NCI-H748 treated with DMSO at 0.1 percent for 48 hours (cell line): ENCODE measurements at places on chromosomes 7 and 10.
A peak's percentile ranks its signal among the peaks of the same experiment; 100 is the strongest.

GRCh38 chr7:85736085-85736484 lies 549.2 kb upstream of the SEMA3D start:
- DNase-seq: no peak

- no peak for DNase-seq
Observed at GRCh38 chr10:43093423-43094076, 16.7 kb downstream of the RET start.

GRCh38 chr7:46651070-46651469 lies 730.0 kb upstream of the IGFBP3 start:
- DNase-seq: no peak

GRCh38 chr7:64951250-64951848 lies 39.5 kb downstream of the ZNF117 start:
- peak; percentile 48 for DNase-seq

GRCh38 chr7:41705109-41705901 lies 2.4 kb upstream of the INHBA start:
- DNase-seq: no peak

- peak; percentile 74 for DNase-seq
Observed at GRCh38 chr7:101947899-101948298, 130.5 kb downstream of the CUX1 start.

GRCh38 chr7:105822806-105823205 lies 53.6 kb downstream of the ATXN7L1 start:
- no peak for DNase-seq

GRCh38 chr10:104054430-104054829 lies 31.2 kb downstream of the COL17A1 start:
- DNase-seq: no peak

- no peak for DNase-seq
Observed at GRCh38 chr10:104483582-104483981, 129.9 kb downstream of the CFAP58 start.

DNA sequence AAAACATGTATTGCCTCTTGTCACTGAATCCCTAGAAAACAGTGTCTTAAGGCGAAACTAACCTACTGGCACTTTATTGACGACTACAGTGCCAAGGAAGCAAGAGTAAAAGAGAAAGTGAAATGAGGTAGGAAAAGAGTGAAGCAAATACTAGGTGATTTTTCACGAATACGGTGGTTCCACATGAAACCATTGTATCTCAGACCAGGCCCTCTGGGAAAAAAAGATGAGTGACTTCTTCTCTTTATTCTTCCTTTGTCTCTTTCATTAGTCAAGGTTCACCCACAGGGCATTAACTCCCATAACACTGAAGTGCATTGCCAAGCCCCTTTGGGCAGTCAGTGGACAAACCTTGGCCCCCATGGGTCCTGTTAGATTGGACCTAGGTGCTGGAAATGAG lies 16.2 kb upstream of the MACC1 start:
- DNase-seq: no peak

DNA sequence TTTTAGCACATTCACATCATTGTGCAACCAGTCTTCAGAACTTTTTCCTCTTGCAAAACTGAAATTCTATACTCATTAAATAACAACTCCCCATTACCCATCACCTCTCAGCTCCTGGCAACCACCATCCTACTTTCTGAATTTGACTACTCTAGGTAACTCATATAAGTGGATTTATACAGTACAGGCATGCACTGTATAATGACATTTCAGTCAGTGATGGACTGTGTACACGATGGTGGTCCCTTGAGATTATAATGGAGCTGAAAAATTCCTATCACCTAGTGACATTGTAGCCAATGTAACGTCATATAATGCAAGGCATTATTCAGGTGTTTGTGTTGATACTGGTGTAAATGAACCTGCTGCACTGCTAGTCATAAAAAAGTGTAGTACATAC lies 60.1 kb downstream of the BTRC start:
- DNase-seq: no peak

- DNase-seq: no peak
Observed at GRCh38 chr7:39310699-39311098, 255.5 kb upstream of the YAE1 start.

- DNase-seq: no peak
Observed at GRCh38 chr7:44259547-44260457, 59.0 kb downstream of the YKT6 start.

GRCh38 chr7:83837683-83838082 lies 188.7 kb upstream of the SEMA3E start:
- DNase-seq: no peak

DNA sequence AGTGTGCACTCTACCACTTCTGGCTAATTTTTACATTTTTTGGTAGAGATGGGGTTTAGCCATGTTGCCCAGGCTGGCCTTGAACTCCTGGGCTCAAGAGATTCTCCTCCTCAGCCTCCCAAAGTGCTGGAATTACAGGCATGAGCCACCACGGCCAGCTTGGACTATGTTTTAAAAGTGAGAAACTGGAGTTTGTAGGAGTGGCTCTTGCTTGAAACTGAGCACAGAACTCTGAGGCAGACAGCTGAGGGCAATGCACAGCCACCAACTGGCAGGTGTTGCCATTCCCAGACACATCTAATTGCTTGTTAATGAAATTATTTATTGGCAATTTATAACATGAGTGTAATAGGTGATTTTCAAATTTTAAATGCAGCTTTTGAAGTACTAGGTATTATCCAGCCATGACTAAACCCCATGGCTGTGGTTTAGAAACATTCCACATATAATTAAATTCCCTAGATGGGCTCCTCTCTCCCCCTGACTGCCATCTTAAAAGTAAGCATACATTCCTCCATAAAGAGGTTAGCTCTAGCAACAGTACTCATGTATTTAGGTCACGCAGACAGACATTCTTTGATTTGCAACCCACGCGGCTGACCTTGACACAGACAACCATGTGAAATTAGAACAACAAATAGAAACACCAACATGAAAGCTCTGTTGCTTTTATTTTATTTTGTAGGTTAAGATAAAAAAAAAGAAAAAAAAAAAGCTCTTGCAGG lies 19.8 kb downstream of the PANK1 start:
- no peak for DNase-seq

- no peak for DNase-seq
Observed at GRCh38 chr7:3195160-3195559, 105.9 kb upstream of the SDK1 start.

DNA sequence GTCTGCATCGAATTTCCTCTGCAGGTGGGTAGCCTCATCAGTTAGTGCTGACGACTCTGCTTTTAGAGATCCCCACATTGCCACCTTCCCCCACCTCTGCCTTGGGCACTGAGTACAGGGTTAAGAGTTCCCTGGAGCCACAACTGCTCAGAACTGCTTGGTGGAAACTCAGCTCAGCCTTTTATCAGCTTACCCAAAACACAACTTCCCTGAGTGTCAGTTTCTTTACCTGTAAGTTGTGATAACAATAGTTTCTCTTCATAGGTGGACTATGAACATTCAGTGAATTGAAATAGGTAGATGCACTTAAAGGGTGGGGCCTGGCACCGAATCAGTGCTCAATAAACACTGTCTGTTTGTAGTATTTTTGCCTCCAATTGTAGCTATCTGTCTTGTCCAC lies 11.3 kb downstream of the ASB13 start:
- no peak for DNase-seq

DNA sequence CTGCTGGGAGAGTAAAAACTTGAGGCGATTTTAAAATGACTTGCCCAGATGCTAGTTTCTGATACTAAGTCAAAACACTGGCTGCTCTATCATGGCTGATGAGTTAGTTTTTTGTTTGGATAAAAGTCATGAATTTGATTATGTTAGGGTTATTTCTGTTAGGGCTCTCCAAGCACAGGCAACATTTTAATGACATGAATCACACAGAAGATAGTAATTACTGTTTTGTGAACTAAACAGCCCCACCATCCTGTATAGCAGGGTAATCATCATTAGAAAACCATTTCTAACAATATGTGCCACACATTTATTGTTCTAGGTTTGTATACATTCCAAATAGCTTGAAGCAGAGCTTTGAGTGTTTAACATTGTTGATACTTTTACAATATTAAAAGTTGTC lies 750.3 kb downstream of the ANKRD7 start:
- DNase-seq: peak; percentile 73

DNA sequence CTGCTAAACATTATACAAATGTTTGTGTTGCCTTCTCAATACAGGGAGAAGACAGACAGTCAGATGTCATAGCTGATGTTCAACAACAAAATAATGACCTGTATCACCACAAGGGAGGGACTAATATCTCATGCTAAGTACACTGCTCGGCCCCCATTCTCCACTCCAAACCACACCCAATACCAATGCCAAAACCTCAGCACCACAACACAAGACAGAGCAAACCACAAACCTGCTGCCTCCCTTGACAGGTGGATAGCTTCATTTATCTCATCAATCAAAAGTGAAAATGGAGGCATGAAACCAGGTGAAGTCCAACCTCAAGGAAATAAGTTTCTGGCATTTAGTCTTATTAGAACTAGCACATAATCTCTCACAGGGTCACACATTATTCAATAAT lies 109.5 kb downstream of the PARD3 start:
- no peak for DNase-seq

DNA sequence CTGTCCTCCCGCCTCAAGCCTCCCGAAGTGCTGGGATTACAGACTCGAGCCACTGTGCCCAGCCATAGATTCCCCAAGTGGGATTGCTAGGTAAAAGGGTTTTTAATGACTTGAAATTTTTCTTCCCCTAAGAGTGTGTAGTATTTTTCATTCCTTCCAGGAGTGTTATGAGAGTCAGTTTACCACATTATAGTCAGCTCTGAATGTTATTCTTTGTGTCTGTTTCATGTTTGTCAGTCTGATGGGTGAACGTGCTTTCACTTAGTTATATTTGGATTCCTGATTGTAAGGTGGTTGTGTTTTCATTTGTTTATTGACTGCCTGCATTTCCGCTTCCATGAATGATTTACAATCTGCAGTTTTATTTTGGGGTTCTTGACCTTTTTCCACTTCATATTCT lies 6.3 kb downstream of the ZNF212 start:
- no peak for DNase-seq

DNA sequence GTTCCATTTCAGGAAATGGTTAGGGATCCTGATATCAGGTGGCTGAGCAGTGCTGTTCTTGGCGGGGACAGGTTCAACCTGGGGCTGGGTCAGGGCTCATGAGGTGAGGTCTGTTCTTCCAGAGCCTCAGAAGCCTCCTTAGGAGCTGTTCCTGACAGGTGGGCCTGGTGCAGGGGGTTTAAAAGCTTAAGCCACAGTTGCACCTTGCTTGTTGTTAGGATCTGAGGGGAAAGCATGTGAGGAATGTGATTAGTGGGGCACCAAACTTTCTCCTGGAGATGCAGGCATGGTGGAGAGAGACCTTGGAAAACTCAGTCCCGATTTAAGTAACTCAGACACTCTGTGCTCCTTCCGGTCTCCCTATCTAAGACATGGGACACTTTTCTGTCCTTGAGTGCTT lies 18.7 kb upstream of the CRHR2 start:
- DNase-seq: no peak

- no peak for DNase-seq
Observed at GRCh38 chr7:18520450-18521235, 25.1 kb downstream of the HDAC9 start.

GRCh38 chr10:60664859-60665258 lies 113.4 kb upstream of the CDK1 start:
- no peak for DNase-seq

DNA sequence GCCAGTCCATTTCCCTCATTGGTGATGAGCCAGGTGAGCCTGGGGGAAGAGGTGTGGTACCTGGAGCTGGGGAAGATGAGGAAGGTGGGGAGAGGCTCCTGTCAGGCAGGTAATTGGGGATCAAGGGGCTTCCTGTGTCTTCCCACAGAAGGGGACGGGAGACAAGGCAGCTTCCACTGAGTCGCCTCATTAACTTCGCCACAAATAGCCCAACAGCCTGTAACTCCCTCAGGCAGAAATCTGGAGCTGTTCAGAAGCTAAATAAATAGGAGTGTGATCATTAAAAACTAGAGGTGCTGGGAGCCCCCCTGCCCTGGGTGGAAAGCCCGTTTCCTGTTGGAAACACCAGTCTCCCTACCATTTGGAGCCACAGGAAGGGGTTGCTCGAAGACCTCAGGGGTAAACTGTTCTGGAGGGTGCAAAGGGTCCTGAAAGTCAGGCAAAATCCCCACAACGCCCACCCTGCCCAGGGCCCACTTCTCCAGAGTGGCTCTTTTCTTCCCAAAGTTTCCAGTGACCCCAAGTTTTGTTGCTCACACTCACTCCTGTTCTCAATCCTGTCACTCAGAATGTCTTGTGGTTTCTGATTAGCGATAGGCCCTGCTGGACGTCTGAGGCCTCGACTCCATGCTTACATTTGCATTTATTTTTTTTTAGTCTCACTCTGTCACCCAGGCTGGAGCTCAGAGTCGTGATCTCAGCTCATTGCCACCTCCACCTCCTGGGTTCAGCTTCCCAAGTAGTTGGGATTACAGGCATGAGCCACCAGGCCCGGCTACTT lies 25.7 kb downstream of the UNC5B start:
- DNase-seq: no peak

- no peak for DNase-seq
Observed at GRCh38 chr10:16646181-16647059, 124.7 kb upstream of the C1QL3 start.

DNA sequence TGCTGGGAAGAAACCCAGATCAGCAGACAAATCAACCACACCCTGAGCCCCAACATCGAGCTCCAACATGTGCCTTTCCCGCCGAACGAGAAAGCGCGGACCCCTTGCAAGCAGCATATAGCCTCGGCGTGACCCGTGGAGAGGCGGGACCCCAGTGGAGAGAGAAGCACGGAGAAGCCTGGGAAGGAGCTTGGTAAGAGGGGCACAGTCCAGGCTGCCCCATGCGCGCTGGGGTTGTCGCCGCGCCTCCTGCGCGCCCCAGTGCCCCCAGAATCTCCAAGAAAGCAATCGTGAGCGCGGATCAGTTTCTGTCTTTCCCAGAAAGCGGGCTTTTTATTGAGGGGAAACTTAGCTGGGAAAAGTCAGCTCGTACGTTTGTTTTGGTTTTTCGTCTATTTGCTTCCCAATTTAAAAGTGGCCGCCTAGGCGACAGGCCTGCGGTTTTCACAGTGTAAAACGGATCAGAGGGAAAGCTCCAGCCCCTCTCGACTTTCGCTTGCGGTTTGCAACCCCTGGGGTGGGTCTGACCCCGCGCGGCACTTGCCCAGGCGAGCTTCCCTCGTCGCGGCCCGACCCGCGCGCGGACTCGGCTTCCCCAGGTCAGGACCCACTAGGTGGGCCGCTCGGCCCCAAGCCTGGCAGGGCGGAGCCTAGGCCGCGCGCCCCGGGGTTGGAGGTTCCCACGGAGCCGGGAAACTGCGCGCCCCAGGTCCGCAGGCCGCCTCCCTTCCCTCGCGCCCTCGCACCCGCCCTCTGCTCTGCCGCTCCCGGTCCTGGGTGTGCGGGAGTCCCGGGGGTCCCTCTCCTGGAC lies 31.1 kb downstream of the SKIDA1 start:
- no peak for DNase-seq

GRCh38 chr10:46520941-46521340 lies 35.5 kb downstream of the GPRIN2 start:
- no peak for DNase-seq
